ENCODE measurements at places on chromosomes 7 and 10.

- DNase-seq = no peak
Measured at GRCh38 chr10:45282061-45282460, 33.3 kb downstream of the OR13A1 start.

- DNase-seq = no peak
Measured at GRCh38 chr7:133642907-133643306, 390.0 kb downstream of the EXOC4 start.

- DNase-seq = peak; percentile 92
Measured at GRCh38 chr10:75210282-75211006, at the start of gene VDAC2. Gene VDAC2, plus strand, starts transcription at chr10:75210796. Its CDS starts 363 bp downstream, at chr10:75211159.

- DNase-seq = no peak
Measured at GRCh38 chr7:47478926-47479711, 102.8 kb downstream of the TNS3 start.

DNA sequence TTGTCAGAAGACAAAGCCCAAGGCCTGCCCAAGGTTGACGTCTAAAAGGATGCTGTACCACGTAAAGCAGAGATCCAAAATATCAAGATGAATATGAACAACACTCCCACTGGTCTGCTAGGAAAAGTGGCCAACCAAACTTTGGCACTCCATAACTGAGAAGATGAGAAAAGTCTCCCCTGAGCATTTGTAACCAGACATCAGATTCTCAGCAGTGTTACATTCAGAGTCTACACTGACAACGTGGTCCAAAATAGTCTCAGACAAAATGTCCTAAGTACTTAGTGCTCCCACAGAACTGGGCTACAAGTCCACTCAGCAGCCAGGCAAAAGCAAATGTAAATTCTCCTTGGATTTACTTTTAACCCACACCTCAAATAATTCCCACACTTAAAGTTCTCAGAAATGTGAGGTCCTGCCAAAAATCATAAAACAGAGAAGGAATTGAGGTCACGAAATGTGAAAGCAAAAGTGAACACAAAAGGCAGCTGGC is 185.1 kb upstream of the NOBOX start:
- no peak for DNase-seq

DNA sequence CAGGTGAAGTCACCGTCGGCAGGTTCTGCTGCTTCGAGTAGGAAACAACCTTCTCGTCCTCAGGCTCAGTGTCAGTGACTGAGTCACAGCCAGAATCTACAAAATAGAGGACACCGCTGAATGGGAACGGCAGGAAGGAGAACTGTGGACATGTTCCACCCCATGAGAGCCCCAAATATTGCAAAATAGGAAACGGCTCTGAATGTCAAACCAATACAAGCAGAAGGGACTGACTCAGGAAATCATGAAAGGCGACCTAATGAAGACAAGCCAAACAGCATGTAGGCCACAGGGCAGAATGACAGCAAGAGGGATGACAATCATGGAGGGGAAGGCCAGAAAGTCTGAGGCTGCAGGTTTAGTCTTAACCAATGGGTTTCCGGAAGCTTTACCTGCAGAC is 63.5 kb downstream of the PIK3AP1 start:
- DNase-seq = no peak

DNA sequence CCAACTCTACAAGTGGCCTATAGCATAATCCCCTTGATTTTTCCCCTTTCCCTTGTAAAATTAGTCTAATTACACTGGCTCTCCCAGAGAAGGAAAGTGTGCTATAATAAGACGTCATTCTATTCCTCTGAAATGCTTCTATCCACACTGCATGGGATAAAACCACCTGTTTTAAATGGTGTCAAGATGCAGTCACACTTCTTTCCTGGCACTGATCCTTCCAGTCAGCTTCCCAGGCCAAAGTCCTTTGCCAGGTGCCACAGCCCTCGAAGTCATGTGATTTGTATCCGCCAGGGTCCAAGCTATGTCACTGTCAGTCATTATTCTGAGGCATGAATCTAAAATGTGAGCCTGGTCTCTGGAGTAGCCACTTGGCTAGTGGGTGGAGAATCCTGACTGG is 169.0 kb upstream of the KIAA1217 start:
- DNase-seq = no peak

DNA sequence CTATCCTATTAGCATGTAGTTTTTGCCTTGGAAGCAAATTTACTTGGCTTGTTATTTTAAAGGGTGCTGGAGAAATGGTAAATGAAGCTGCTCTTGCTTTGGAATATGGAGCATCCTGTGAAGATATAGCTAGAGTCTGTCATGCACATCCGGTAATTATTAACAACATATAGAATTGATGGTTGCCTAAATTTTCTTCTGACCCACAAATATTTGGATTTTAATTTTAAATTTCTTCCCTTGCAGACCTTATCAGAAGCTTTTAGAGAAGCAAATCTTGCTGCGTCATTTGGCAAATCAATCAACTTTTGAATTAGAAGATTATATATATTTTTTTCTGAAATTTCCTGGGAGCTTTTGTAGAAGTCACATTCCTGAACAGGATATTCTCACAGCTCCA is 28.0 kb downstream of the DLD start:
- DNase-seq = no peak

DNA sequence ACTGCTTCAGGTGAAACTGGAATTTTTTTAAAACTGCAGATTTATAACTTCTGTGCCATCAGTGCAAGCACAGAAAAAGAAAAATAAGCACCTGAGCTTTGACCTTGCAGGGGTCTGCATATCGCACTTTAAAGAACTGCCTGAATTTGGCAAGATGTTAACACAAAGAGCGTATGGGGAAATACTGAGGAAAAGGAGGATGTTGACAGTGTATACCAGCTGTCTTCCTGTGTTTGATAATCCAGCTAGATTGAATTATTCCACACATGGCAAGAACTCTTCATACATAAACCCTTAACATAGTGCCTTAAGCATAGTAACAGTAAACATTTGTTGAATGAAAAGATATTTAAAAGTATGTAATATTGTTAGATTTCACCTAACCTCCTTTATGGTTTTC is 30.0 kb downstream of the SMC3 start:
- no peak for DNase-seq

DNA sequence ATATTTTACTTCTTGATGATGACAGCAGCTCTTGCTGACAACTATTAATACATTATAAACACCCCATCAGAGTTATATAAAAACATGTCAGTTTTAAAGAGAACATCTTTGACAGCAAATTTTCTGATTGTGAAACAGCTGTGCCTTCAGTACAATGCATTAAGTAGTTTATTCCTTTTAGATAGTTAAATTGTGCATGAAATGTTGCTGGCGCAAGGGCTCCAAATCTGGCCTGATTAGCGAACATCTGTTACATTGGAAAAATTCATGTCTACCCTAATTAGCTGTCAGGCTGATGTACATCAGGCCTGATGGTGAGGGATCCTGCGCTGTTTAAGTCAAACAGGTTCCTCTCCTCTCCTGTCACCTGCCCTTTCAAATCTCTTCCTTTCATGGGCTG is 171.9 kb upstream of the SP8 start:
- DNase-seq = no peak

- DNase-seq = no peak
Measured at GRCh38 chr7:12821746-12822145, 134.3 kb downstream of the ARL4A start.
